Right cardiac atrium (tissue), 5 donors: ENCODE measurements at places on chromosomes 2 and 18. TPM values are rescaled to one million over a fixed set of nuclear protein-coding genes. Genes with fewer than 3 reads are reported as not detected.

DNA sequence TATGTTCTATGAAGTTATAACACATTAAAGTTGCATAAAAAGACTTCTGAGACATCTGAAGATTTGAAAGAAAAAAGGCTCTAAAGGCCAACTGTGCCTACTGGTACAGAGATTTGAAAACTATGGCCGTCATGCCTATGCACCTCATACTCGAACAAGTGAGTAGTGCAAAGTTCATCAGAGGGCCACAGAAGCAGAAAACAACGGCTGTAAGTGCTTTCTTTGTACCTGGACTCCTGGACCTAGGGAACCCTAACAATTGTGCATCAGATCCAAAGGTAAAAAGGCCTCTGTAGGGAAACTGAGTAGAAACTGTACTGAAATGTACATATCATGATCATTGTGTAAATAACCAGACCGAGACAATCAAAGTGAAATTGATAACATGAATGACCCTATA is 230.4 kb upstream of the CHST9 start:
- DNase-seq = no peak

DNA sequence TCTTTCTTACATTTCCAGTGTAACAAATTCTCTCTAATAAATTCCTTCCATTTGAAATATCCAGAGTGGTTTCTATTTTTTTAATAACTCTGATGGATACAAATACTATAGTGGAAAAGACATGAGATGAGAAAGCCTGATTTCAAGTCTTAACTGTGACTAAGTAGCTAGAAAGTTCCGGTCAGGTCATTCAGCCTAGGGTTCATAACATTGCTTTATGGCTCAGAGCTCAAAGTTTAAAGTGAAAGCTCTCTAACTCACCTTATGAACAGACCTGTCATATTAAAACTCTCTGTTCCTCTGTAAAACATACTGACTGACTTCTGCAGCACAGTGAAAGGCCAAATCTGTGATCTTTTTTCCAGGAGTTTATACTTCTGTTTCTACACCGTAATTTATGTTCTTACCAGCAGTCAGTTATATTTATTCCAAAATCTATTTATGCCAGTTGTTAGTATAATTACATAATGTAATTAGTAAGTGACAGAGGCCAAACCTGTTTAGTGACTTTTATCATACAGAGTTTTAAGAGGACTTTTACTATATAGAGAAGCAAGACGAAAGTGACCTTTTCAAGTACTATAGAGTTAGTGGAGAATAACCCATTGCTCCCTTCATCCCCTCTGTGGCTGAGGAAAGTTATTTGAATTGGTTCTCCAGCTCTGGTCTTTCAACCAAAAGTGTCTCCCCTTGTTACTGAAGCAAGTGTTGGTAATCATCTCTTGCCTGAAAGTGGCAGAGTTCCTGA is 118.8 kb upstream of the PDE1A start:
- DNase-seq = no peak

DNA sequence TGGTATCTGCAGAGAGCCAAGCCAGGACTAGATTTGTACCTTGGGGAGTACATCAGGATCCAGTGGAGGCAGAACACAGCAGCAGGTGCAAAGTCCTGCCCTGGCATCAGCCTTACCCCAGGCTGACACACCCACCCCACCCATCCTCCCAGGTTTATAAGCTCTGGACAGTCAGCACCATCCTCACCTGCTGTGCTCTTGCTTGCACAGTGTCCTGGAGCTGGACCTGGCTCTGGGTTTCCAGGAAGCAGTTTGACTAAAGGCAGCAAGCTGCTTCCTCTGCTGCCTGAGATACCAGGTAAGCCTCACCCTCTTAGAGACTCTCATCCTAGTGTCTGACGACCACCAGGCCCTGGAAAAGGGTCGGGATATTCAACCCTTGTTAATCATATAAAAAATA is at the start of gene SULT1C3:
TSS of gene SULT1C3 (plus strand) at position 183 of the 400 bp plus-strand sequence. CDS start 7,227 bp downstream, outside the sequence.
- no peak for DNase-seq

- DNase-seq = peak; percentile 36
Measured at GRCh38 chr2:47007826-47008225, 92.2 kb upstream of the MCFD2 start.

- DNase-seq = no peak
Measured at GRCh38 chr2:43030551-43031307, 195.7 kb downstream of the ZFP36L2 start.

The UXS1 gene
- polyA plus RNA-seq = 27.3 TPM

GRCh38 chr2:43313642-43314017 is 87.2 kb upstream of the ZFP36L2 start:
- DNase-seq = no peak

DNA sequence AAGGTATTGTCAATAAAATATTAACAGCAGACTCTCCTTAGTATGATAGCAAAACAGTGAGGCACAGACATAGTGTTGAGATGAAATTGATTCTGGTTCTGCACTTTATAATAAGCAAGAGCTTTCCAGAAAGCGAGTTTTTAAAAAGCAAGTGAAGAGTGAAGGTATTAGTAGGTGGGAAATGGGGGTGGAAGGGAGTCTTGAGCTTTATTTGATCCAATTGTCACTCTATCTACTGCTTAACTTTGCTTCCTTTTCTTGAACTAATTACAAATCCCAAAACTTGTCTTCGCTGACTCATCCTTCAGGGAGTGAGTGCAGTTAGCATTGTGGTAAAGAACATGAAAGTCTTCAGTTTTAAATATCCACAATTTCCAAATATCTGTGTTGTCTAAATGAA is 120.6 kb upstream of the BOD1L2 start:
- no peak for DNase-seq

GRCh38 chr18:75757951-75758350 is 330.4 kb upstream of the SMIM21 start:
- no peak for DNase-seq

DNA sequence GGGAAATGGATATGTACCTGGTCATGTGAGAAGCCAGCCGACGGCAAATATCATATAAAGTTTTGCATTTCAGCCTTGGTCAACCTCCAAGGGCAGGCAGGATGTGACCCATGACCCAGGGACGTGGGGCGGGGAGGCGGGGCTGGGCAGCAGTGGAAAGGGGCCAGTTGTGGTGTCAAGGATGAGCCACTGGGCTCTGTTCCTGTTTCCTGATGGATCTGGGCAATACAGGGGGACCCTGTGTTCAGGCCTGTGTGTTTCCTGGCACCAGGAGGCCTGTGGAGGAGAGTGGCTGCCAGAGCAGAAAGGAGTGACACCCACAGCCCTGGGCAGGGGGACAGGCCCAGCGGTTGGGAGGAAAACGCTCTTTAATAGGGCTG is 106.9 kb downstream of the GATA6 start:
- DNase-seq = peak; percentile 72

DNA sequence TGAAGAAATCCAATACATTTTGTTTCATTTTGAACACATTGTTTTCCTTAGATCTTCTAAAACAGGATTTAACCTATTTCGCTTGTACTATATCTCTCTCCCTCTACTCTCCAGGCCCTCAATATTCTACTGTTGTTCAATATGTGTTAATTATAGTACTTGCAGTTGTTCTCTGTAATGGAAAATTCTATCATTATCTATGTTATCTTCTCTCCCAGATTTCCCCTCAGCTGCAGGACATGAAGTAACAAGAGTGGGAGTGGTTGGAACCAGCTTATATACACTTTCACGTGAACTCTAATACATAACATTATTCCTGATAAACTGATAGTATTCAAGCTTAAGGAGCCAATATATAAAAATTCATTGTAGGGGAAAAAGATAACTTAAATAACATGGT is 7.0 kb upstream of the STRN start:
- DNase-seq = no peak

The RAD51AP2 gene
- polyA plus RNA-seq = 0.14 TPM

GRCh38 chr2:20633794-20634506 is 16.9 kb downstream of the HS1BP3 start:
- DNase-seq = peak; percentile 56

The ANKRD30B gene
- not detected for polyA plus RNA-seq

DNA sequence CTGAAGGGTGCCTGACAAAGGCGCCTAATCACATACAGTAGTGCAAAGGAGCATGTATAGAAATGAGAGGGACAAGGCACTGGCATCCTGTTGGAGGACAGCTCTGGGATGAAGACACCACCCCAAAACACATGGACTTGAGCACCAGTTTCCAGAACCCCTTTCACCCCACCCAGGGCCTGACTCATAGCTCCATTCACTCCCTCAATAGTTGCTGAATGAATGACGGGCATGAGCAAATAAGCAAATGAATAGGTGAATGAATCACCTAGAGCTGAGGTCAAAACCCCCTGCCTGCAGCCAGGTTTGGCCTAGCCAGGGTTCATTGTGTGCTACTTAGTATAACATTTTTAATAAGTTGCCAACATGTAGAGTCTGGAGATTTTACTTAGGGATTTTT is 66.3 kb downstream of the NRP2 start:
- DNase-seq = no peak

The RNF125 gene
- 2.7 TPM for polyA plus RNA-seq

- no peak for DNase-seq
Measured at GRCh38 chr2:206798000-206798399, 32.6 kb downstream of the FASTKD2 start.

DNA sequence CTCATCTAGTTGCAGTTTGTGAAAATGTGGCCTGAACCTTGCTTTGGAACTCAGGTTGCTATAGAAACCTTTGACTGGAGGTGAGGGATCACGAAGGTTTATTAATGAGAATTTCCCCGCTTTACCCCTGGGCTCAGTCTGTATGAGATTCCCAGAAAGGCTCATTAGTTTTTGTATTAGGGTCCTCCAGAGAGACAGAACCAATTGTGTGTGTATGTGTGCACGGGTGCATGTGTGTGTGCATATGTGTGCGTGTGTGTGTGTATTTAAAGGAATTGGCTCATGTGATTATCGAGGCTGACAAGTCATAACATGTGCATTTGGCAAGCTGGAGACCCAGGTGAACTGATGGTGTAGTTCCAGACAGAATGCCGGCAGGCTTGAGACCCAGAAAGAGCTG is 113.8 kb upstream of the DLX2 start:
- no peak for DNase-seq

GRCh38 chr2:96501886-96502810 is 3.0 kb downstream of the NEURL3 start:
- peak; percentile 39 for DNase-seq

DNA sequence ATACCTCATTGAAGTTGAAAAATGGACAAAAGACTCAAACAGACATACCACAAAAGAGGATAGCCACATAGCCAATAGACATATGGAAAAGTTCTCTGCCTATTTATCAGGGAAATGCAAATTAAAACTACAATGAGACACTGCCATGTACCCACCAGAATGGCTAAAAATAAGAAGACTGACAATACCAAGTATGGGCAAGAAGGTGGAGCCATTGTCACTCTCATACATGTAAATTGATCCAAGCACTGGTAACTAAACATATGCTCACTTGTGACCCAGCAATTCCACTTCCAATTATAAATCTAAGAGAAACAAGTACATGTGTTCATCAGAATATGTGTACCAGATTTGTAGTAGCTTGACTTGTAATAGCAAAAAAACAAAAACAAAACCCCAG is 4.6 kb downstream of the LOXHD1 start:
- DNase-seq = no peak

DNA sequence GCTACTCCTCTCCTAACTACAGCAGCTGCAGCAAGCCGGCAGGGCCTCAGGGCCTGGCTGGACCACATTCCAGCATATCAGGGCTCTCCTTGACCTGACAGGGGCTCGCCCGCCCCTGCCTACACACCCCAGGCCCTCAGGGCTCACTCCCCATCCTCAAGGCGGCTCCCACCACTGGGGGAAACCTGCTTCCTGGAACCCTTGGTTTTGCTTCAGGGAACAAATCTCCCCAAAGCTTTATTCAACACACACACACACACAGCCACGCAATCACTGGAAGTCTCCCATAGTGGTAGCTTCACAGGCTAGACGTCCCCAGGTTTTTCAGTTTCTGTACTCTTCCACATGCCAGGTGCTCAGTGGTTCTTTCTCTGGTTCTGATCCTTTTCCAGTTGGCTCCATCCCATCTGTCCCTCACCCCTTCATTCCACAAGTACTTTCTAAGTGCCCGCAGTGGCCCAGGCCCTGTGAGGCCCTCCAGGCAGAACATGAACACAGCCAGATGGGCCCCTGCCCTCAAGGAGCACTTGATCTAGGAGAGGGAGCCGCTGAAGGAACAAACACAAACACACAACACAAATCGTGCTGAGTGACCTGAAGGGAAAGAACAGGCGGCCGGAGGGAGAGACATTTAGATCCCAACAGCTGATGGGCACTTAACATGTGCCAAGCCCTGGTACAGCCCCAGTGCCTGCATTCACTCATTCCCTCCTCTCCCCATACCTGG is 51.1 kb downstream of the TNS1 start:
- DNase-seq = no peak

GRCh38 chr2:26754972-26755670 is 9.0 kb upstream of the SLC35F6 start:
- DNase-seq = no peak

GRCh38 chr2:208042041-208042440 is 16.7 kb upstream of the PLEKHM3 start:
- no peak for DNase-seq

DNA sequence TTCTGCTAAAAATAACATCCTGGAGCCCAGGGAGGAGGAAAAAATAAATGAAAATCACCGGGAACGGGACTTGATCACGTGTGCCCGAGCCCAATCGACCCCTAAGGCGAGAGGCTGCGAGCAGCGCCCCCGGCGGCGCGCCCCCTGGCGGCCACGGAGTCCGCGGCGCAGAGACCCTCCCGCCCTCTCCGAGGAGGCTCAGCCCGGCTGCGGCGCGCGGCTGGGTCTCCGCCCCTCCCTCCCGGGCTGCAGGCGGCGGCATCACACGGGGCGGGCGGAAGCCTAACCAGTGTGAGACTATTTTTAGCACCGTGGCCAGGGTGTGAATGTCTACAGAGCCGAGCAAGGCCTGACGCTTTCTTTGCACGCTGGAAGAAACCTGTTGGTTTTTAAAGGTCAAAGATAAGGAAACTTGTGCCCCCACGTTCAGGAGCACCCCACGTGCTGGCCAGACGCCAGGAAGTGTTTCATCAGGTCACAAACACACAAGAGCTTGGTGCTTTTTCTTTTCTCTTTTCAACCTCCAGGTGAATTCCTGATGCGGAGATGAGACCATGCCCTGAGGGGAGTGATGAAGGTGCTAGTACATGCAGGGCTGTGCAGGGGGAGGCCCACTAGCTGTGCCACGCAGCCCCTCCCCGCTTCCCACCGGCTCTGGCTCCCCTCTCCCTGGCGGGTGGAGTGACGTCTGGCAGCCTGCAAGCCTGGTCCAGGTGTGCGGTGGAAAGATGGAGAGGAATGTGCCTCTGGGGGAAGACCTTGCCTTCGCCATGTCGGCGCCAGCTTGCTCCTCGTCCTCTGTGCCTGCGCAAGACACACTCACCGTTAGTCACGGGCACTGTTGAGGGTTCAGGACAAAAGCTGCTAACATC is 35.3 kb upstream of the DNMT3A start:
- peak; percentile 95 for DNase-seq

The UCN gene
- 0.72 TPM for polyA plus RNA-seq

- no peak for DNase-seq
Measured at GRCh38 chr2:101199251-101199791, 48.1 kb upstream of the TBC1D8 start.

The TFCP2L1 gene
- 0.38 TPM for polyA plus RNA-seq

The CRYBA2 gene
- polyA plus RNA-seq = not detected

The MAP3K19 gene
- polyA plus RNA-seq = not detected

The TUBB8B gene
- polyA plus RNA-seq = not detected

The APCDD1 gene
- 18.2 TPM for polyA plus RNA-seq

The DPP4 gene
- 0.52 TPM for polyA plus RNA-seq

The SOWAHC gene
- 1.5 TPM for polyA plus RNA-seq

GRCh38 chr2:154974041-154974440 is 275.5 kb downstream of the KCNJ3 start:
- DNase-seq = no peak
